ENCODE measurements at places on chromosomes 2 and 18.

DNA sequence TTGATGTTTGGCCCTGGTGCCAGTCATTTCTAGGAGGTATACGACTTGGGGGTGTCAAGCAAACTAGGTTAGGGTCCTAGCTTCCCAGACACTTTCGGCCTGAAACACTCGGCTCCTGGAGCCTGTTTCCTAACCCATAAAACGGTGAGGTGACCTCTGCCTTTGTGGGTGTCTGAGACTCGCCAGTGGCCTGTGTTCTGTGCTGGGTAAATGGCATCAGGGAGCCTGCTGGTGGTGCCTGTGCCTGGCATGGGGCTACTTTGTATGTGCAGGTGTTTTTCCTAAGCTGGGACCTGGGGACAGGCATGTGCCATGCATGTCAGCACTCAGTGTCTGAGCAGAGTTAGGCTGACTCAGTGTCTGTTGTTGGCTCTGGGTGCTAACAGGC lies 139.2 kb downstream of the GLI2 start:
- H3K4me3 ChIP-seq: no peak overlapping the region
- H3K27me3 ChIP-seq: no peaks in the 10 kb centered on the region
- no peak overlapping the region for H3K27ac ChIP-seq
- H3K4me1 ChIP-seq: no peaks in the 10 kb centered on the region
- H3K36me3 ChIP-seq: no peaks in the 10 kb centered on the region
- no peak for DNase-seq

DNA sequence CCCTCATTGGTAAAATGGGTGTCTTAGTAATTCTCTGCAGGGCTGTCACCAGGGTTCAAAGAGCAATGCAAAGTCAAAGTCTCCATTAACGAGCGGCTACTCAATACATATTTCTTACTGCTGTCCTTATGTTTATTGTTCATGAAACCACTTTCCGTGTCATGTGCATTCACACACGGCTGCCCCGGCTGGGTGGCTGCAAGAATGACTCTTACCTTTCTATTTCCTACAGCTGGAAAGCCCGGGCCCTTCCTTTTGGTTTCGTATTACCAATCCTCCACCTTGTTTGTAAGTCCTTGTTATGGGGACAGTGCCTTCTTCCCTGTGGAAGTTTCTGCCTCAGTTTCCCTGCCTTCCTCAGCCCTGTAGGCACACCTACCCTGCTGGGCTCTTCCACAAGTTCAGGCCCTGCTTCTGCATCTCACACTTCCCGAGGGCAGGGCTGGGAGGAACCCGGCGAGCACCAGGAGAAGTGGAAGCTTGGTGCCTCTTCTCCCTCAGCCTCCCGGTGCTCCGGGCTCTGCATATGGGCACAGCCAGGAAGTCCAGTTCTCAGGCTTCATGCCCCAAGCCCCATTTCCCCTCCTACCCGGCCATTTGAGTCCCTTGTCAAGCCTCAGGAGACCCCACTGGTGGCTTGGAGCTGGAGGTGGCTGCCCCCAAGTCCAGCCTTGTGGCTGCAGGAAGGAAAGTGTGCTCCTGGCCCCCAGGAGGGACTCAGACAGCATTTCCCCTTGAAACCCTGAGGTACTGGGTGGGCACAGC lies 18.7 kb upstream of the ACKR3 start:
- H3K27me3 ChIP-seq: no peaks in the 10 kb centered on the region
- H3K4me3 ChIP-seq: no peak overlapping the region
- DNase-seq: peak; percentile 64

DNA sequence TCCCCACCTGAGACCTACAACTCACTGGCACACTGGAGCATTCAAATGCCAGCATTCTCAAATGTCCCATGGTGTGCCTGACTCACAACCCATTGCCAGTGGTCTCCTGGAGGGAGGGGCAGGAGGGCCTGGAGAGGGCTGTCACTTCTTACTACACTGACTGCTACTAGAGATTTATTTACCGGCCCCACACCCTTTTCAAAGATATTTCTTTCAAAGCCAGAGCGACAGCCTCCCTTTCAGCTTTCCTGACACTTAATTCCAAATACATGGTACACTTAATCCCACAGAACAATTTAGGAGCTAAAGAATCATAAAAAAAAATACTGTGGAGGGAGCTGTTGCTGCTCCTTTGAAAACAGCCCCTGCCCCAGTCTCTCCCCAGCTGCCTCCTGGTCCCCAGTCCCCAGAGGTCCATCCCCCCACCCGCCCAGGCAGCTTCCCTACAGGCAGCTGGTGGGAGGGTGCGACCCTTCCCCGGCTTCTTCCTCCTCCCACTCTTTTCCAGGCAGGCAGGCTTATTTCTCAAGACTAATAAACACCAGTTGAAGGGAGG lies 129.1 kb upstream of the SMAD2 start:
- no peak overlapping the region for H3K4me3 ChIP-seq
- DNase-seq: no peak
- peaks cover 55% of the 10 kb centered on the region for H3K27me3 ChIP-seq
- no peaks in the 10 kb centered on the region for H3K4me1 ChIP-seq
- no peaks in the 10 kb centered on the region for H3K36me3 ChIP-seq

DNA sequence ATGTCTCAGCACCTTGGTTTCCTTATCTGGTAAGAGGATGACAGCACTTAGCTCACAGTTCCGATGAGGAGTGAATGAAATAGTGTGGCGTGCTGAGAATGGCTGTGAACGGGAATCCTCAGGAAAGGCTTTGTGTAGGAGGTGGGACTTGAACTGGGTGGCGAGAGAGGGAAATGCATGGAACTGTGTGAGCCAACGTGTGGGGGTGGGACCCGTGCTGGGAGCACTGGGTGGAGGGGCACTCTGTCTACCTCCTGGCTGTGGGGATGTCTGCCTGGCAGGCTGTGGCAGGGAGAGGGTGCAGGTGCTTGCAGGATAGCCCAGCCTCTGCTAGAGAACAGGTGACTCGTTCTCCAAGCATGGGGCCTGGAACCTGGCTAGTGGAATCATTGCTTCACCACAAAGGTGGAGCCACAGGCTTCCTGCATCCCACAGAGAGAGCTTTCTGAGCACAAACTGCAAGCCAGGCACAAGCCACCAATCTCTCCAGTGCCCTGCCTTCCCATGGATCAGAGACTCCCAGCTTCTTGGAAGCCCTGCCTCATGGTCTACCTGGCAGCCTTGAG lies 145.2 kb downstream of the CELF4 start:
- H3K27ac ChIP-seq: no peak overlapping the region
- H3K27me3 ChIP-seq: no peaks in the 10 kb centered on the region
- H3K4me3 ChIP-seq: no peak overlapping the region
- no peaks in the 10 kb centered on the region for H3K36me3 ChIP-seq
- no peak for DNase-seq

GRCh38 chr2:63780518-63781155 lies 61.1 kb upstream of the UGP2 start:
- H3K27me3 ChIP-seq: peaks cover 18% of the 10 kb centered on the region
- H3K27ac ChIP-seq: no peak overlapping the region
- no peak for DNase-seq
- no peaks in the 10 kb centered on the region for H3K4me1 ChIP-seq
- no peak overlapping the region for H3K4me3 ChIP-seq

- H3K36me3 ChIP-seq: no peaks in the 10 kb centered on the region
- H3K27ac ChIP-seq: no peak overlapping the region
- no peaks in the 10 kb centered on the region for H3K4me1 ChIP-seq
- no peak for DNase-seq
- H3K4me3 ChIP-seq: no peak overlapping the region
Measured at GRCh38 chr2:44884677-44885076, 56.8 kb upstream of the SIX3 start.

DNA sequence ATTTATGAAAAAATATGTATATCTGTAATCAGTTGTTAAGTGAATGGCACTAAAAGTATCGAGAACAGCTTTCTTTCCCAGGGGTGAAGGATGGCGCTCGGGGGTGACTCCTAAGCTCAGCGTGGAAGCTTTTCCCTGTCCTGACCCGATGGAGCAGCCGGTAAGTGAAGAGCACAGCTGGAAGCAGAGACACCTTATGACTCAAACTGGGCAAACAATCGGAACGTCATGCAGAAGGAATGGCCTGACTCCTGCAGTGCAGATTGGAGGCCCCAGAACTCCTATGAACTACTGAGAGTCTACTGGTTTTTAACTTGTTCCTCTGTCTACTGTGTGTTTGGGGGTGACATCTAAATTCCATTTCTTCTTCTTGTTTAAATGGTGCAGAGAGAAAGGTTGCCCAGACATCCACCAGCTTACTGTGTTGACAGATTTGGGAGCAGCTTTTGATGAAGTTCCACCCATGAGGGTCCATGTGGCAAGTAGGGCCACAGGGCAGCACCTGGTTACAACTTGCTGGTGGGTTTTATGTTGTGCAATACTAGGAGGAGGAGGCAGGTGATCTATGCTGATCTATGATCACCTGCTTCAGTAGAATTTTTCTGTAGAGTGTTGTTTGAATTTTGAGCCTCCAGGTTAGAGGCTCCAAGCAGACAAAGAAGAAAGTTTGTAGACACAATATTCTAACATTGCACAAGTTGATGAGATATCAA lies 52.8 kb upstream of the TMEM182 start:
- no peaks in the 10 kb centered on the region for H3K36me3 ChIP-seq
- H3K4me1 ChIP-seq: no peaks in the 10 kb centered on the region
- no peak overlapping the region for H3K27ac ChIP-seq

- H3K27ac ChIP-seq: no peak overlapping the region
- no peaks in the 10 kb centered on the region for H3K36me3 ChIP-seq
- DNase-seq: no peak
Measured at GRCh38 chr18:4238966-4239365, 216.1 kb downstream of the DLGAP1 start.

DNA sequence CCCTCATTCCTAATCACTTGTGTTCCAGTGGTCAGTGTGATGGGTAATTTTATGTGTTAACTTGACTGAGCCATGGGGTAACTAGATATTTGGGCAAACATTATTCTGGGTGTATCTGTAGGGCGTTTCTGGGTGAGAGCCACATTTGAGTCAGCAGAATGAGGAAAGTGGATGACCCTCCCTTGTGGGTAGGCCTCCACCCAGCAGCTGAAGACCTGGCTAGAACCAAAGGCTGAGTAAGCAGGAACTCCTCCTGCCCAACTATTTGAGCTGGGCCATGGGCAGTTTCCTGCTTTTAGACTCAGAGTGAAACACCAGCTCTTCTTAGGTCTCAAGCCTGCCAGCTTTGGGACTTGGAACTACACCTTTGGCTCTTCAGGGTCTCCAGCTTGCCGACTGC lies 141.8 kb downstream of the ACKR3 start:
- H3K4me1 ChIP-seq: peaks cover 6% of the 10 kb centered on the region
- peak; percentile 45 for DNase-seq
- no peak overlapping the region for H3K27ac ChIP-seq
- no peaks in the 10 kb centered on the region for H3K36me3 ChIP-seq

DNA sequence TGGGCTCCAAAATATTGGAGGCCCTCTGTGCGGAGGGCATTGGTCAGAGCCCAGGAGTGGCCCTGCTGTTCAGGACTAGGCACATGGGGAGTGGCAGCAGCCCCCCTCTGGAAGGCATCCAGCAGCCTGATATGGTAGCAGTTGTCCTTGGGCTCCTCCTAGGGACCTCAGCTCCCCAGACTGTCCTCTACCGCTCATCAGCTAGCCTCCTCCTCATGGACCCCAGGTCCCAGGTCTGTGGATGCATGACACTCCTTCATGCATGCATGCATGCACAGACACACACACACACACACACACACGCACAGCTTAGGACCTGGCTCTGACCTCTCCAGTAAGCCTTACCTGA lies 15.4 kb upstream of the ATP6V1B1 start:
- no peak overlapping the region for H3K4me3 ChIP-seq
- H3K36me3 ChIP-seq: no peaks in the 10 kb centered on the region

DNA sequence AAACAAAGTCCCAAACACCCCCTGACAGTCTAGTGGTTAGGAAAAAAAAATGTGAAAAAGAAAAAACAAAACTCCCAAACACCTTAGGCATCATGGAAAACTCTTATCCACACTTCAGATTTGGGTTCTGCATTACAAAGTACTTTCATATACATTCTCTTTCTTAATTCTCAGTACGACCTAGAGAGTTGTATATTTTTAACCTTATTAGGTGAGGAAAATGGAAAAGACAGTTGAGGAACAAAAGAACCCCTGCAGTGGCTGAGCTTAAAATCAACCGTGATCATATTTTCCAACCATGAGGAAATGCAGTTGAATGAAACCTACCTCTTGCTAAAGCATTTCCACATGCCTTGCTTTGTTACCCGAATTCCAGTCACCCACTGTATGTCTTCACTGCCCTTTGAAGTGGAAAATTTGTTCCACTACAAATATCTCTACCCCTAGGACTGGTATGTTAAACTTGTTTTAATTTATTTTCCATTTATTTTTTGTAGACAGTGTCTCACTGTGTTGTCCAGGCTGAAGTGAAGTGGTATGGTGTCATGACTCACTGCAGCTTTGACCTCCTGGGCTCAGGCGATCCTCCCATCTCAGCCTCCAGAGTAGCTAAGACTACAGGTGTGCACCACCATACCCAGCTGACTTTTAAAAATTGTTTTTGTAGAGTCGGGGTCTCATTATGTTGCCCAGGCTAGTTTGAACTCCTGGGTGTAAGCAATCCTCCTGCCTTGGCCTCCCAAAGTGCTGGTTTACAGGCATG lies 56.9 kb upstream of the LPIN2 start:
- peaks cover 45% of the 10 kb centered on the region for H3K4me1 ChIP-seq
- H3K27me3 ChIP-seq: no peaks in the 10 kb centered on the region
- DNase-seq: peak; percentile 35
- peak overlapping the region; percentile 65 for H3K27ac ChIP-seq

DNA sequence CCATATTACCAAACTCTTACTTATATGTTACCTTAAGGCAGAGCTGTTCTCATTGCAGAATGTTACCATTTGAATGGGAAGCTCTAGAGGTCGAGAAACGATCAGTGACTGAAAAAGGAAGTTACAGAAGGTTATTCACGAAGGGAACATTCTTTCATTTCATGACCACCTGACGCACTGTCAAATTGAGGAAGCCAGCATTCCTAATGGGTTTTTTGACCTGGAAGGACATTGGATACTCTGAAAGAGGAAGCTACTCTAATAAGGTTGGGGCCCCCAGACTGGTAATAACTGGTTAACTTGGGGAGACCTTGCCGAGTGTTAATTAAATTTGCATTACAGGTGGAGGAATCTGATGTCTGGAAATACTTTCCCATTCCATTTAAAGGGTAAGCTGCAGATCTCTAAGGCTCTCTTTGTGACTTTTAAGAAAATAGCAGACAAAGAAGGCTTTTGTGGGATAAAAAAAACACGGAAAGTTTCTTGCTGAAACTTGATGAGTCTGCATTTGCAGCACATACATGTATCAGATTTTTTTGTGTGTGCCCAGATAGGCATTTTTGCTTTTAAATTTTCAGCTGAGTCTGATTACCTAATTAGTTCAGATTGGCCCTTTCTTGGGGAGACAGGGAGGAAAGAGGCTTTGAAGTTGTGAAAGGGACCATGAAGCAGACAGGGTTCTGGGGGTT lies 137.1 kb downstream of the LTBP1 start:
- no peaks in the 10 kb centered on the region for H3K4me1 ChIP-seq
- no peak for DNase-seq
- H3K4me3 ChIP-seq: no peak overlapping the region
- H3K27me3 ChIP-seq: peaks cover 14% of the 10 kb centered on the region
- no peak overlapping the region for H3K27ac ChIP-seq

- no peak overlapping the region for H3K4me3 ChIP-seq
- no peaks in the 10 kb centered on the region for H3K27me3 ChIP-seq
- no peak for DNase-seq
- no peak overlapping the region for H3K27ac ChIP-seq
- no peaks in the 10 kb centered on the region for H3K36me3 ChIP-seq
- no peaks in the 10 kb centered on the region for H3K4me1 ChIP-seq
Measured at GRCh38 chr2:167438206-167438605, 549.9 kb downstream of the XIRP2 start.

Data from activated CD8-positive, alpha-beta memory T cell treated with anti-CD3 and anti-CD28 coated beads, Interleukin-2, amount 10 ng/mL, durations not matched to agents 7 days and 5 days (primary cell).